ENCODE measurements at places on chromosomes 5 and 9.

GRCh38 chr9:131276094-131276888, at the start of gene FAM78A:
Gene FAM78A (minus strand): TSS chr9:131276510. CDS start chr9:131276179, 331 bp downstream.
- DNase-seq = no peak

DNA sequence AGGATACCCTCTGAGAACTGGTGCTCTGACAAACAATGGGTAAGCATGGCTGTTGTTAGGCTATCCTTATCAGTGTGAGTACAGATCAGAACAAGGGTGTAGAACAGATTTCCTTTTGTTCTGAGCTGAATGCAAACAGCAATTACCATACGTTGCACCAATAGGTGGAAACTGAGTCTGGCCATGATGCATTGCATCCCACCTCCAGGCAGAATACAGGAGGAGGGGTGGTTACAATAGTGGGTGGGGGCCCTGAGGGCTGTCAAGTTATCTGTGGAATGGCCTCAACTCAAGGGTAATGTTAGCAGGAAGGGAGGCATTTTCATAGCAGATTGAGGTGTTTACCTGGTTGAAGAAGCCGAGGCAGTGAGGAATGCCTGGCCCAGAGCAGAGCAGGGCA, 54.3 kb upstream of the GLRX start:
- no peak for DNase-seq

DNA sequence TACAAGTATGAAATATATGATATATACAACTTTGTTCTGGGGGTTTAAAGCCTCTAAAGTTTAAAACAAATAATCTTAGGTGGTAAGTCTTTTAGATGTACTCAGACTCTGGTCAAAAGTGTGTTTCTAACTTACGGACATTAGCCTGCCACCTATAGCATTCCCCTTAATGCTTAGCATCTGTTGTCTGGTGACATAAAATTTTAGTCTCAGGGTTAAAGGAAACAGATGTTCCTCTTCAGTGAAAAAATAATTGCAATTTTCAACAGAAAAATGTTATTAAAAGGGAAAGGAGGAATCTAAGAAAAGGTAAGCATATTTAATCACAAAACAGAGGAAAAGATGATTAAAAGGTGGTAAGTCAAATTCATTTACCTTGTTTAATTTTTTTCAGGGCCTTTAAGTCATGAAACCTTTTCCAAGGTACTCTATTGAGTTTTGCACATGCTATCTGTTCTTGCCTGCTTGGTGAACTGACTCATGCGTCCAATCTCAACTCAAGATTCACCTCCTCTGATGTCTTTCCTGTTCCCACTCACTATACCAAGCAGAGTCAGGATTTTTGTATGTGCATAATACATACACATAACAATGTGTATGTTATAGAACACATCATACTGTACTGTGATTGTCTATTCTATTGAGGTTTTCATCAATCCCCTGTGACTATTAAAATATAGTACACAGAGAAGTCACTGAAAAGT, 7.9 kb downstream of the TMEM167A start:
- DNase-seq = no peak

GRCh38 chr9:17894501-17895160, 315.8 kb downstream of the SH3GL2 start:
- no peak for DNase-seq

DNA sequence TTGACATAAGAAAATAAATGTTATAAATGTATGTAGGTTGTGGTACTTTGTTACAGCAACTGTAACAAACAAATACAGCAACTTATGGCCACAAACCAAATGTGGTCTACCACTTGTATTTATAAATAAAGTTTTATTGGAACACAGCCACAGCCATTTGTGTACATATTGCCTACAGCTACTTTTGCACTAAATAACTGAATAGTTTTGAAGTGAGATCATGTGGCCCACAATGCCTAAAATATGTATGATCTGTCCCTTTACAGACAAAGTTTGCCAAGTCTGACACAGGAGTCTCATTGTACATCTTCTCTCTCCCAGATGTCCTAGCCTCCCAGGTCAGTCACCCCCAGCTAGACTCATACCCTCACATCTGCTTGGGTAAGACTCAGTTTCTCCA, 283.6 kb upstream of the PRDM9 start:
- no peak for DNase-seq

- DNase-seq = no peak
These were observed 102.3 kb upstream of the LARP1 start for GRCh38 chr5:154652746-154653417.

DNA sequence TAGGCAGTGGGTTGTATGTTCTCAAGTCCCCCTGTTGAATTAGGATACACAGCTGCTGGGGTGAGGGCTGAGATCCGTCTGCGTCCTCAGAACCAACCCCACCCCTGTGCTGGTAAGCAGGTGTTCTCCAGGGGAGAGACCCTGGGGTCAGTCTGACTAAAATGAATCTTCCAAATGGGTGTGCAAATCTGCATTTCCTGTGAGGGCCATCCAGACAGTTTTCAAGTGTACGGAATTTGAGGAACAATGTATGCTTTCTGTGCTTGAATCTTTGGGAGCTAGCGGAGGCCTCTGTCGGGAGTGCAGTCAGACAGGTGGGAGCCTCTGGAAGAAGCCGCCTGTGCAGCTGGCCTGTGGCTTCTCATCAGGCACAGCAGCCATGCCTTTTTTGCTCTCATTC, 122.9 kb downstream of the MACROH2A1 start:
- DNase-seq = no peak

DNA sequence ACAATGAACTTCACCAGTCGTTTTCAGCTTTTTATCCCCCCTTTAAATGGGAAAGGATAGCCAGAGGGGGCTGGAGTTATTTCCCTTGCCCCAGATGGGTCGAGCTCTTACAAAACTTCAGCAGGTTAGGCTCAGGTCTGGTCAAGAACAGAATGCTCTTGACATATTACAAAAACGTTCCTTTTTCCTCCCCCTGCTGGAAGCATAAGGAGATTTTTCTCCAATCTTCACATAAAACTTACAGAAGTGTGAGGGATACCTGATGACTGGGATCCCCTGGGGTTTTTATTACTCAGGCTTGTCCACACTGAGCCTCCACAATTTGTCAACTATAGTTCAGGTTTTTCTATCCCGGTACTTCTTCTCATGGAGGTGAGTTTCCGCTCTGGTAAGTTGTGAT, 60.8 kb downstream of the CSF2 start:
- DNase-seq = no peak

- no peak for DNase-seq
These were observed 19.7 kb downstream of the GLRA1 start for GRCh38 chr5:151904909-151905308.

DNA sequence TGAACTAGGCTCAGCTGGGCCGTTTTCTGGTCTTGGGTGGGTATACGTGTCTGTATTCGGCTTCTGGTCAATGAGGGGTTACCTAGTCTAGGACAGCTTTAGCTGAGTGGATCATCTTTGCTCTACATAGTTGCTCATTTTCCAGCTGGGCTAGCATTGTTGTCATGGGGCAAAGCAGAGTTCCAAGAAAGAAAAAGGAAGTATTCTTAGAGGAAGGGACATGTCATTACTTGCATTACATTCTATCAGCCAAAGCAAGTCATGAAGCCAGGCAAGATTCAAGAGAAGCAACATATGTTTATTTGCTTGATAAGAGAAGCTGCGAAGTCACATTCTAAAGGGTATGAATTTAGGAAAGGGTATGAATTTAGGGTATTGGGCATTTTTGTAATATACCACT, 396.5 kb downstream of the ZNF608 start:
- no peak for DNase-seq

DNA sequence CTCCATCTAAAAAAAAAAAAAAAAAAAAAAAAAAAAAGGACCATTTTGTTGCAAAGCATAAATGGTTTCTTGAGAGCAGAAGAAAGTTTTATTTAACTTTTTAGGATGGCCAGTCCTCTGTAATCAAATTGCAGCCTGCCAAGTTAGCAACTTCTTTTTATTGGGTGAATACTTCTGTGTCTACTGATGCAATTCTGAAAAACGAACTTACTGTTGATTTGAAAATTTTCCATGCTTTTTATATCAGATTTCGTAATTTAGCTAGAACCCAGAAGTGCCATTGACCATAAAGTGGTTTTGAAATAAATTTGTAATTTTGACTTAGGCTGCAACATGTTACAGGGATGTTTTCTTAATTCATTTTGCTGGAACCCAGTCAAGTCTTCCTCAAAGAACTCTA, 269.1 kb upstream of the ACTBL2 start:
- DNase-seq = no peak

- DNase-seq = no peak
These were observed 21.5 kb downstream of the MVB12B start for GRCh38 chr9:126347911-126348760.

- no peak for DNase-seq
These were observed 196.0 kb upstream of the PAPPA start for GRCh38 chr9:115957585-115957984.

GRCh38 chr5:77139001-77139400, 51.9 kb upstream of the ZBED3 start:
- DNase-seq = no peak

- DNase-seq = no peak
These were observed 1653.1 kb upstream of the CDH9 start for GRCh38 chr5:28691526-28691925.

DNA sequence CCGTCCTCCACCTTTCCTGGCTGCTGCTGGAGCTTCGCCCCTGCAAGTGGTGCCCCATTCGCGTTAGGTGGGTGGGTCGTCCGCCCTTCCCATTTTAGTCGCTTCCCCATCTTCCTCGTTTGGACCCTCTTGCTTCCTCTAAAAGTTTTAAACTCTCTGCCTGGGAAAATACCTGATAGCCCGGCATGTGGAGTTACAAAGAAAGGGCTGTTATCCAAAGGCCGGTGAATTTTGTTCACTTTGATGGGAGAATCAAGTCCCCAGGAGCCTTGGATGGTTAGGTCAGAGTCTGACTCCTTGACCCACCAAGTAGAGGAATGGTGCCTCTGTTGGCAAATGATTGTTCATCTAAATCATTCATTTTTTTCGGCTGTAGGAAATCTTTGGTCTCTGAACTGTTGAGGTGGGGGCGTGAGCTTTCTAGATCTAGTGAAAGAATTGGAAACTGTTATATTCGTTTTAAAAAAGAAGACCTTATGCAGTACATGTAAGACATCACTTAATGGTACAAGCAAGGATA, 29.5 kb upstream of the APC start:
- DNase-seq = no peak

GRCh38 chr9:93148721-93149120, 14.7 kb upstream of the NINJ1 start:
- DNase-seq = no peak

GRCh38 chr5:158511454-158511853, 588.3 kb downstream of the EBF1 start:
- no peak for DNase-seq

DNA sequence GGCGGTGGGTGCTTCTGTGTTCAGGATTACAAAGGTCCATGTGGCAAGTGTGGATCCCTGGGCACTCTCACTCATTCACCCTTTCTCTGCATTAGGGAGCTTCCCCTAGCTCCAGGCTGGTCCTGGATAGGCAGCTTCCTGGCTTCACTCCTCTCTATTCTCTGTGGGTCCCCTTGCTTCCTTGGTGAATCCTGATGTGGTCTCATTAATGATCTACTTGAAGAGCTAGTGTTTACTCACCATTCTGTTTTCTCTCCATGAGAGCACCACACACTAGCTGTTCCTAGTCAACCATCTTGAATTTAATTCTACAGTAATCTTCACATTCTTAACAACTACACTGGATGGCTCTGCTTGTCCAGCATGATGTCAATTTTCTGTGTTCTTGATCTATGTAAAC, 90.0 kb upstream of the PLPPR1 start:
- DNase-seq = no peak

- DNase-seq = no peak
These were observed 56.1 kb downstream of the WDR70 start for GRCh38 chr5:37435261-37435660.

- DNase-seq = no peak
These were observed 17.7 kb upstream of the LRRC14B start for GRCh38 chr5:173392-174290.

DNA sequence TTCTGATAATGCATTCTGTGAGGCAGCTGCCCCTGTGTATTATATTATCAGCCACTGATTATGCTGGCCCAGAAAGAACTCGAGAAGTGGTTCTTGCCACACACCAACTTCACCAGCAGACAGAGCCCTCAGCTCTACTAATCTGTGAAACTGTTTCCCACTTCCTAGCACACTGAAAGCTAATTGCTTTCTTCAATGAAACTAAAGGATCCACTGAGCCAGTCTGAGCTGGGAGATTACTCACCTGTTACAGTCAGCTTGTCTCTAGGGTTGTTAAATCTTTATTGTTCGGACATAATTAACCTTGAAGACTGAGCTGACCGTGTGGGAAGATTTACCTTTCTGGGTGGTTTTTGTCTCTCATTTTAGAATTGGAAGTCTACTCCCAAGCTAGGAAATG, 263.2 kb downstream of the KCTD16 start:
- no peak for DNase-seq

- DNase-seq = no peak
These were observed 59.7 kb downstream of the GNA14 start for GRCh38 chr9:77588271-77588937.

DNA sequence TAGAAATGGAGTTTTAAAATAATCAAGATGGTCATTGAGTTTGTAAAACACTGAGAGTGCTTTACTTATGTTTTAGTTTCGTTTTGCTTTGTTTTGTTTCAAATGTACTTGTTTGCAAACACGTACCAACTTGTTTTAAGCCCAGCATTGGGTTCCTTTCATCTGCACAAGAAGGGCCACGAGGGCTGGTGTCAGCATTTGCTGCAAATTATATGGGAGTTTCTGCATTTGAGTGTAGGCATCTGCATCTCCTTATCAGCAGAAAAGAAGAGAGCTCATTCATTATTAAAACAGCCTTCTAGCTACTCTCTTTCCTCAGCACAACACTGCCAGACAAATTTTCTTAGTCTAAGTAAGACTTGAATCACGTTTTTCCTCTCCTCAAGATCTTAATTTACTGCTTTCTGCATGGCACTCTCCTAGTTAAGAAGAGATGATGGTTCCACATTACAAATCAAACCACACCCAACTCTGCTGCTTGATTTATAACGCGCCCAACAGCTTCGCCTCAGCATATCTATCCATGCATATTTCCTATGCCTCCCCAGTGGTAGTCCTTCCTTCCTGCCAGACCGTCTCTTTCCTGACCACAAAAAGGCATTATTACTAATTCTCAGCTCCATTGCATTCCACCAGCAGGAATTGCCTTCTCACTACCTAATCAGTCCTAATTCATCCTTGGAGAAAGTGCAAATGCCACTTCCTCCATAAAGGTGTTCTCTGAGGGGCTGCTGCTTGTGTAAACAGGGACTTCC, 95.2 kb upstream of the CAST start:
- no peak for DNase-seq

GRCh38 chr5:174945853-174946252, 221.5 kb downstream of the MSX2 start:
- no peak for DNase-seq

- no peak for DNase-seq
These were observed 82.1 kb downstream of the LMX1B start for GRCh38 chr9:126695701-126696400.

- no peak for DNase-seq
These were observed 10.5 kb upstream of the MYORG start for GRCh38 chr9:34387239-34387638.

GRCh38 chr5:143828710-143829109, 16.7 kb downstream of the HMHB1 start:
- no peak for DNase-seq

- no peak for DNase-seq
These were observed 27.1 kb upstream of the SEMA4D start for GRCh38 chr9:89524963-89525362.

Data from stimulated activated CD4-positive, alpha-beta T cell treated with anti-CD3 and anti-CD28 coated beads, TNF-alpha, amount 100 ng/mL, for 1 hour (primary cell).